ENCODE measurements at places on chromosomes 4 and X.

DNA sequence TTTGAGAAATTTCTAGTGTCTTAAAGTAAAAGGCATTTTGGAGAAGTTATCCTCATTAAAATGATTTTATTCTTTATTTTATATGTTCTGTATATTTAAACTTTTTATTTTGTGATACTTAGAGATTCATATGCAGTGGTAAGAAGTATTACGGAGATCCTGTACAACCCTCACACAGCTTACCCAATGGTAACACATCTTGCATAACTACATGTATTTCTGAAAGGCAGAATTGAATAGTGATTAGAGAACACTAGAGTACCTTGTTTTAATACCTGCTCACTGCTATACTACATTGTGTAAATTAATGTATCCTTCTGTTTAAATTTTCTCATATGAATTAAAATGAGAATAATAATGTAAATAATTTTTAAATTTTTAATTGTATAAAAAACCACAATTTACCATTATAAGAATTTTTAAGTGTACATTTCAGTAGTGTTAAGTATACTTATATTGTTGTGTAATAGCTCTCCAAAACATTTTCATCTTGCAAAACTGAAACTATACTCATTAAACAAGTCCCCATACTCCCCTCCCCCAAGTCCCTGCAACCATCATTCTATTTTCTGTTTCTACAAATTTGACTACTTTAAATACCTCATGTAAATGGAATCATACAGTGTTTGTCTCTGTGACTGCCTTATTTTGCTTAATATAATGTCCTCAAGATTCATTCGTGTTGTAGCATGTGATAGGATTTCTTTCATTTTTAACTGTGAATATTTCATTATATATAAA lies 45.4 kb downstream of the INTS12 start:
- no peak for DNase-seq

GRCh38 chrX:66638591-66639500 lies at the start of gene EDA2R:
TSS of gene EDA2R (minus strand) at chrX:66639078. CDS start at chrX:66616020, 23,058 bp downstream.
- peak; percentile 54 for DNase-seq

DNA sequence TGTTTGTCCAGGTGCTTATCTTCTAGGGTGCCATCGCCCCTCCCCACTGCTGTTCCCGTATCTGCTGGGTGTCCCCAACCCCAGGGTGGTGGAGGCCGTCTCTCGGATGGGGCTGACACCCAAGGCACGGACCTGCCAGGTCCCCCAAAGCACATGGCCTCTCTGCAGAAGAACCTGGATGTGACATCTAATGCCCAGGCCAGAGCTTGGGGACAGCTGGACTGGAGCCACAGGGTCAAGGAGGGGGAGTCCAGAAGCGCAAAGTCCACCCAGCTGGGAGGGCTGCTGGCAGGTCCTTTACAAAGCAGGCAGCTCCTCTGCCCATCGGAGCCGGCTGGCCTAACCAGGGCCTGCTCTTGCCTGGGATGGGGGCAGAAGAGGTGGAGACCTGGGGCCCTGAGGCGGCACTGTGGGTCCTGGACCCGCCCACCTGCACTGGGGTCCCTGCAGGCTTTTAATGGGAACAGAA lies 751 bp upstream of the DOK7 start:
- DNase-seq = no peak

DNA sequence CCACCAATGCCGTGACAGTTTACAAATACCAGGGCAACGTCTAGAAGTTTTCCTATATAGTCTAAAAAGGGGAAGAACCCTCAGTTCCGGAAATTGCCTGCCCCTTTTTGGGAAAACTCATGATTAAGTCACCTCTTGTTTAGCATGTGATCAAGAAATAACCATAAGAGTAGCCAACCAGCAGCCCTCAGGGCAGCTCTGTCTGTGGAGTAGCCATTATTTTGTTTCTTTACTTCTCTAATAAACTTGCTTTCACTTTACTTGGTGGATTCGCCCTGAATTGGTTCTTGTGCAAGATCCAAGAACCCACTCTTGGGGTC lies 20.0 kb upstream of the HOPX start:
- DNase-seq = no peak

- DNase-seq = no peak
These were observed 31.2 kb downstream of the LRBA start for GRCh38 chr4:150983851-150984250.
